ENCODE measurements at places on chromosomes 1 and 21.

GRCh38 chr1:70916034-70916427, 131.6 kb downstream of the PTGER3 start:
- DNase-seq: no peak

- no peak for DNase-seq
These were observed 37.7 kb upstream of the IPO9 start for GRCh38 chr1:201791051-201791778.

GRCh38 chr1:92324784-92325183, 25.9 kb downstream of the RPAP2 start:
- DNase-seq: no peak

GRCh38 chr1:72062584-72062983, 219.8 kb downstream of the NEGR1 start:
- DNase-seq: no peak

DNA sequence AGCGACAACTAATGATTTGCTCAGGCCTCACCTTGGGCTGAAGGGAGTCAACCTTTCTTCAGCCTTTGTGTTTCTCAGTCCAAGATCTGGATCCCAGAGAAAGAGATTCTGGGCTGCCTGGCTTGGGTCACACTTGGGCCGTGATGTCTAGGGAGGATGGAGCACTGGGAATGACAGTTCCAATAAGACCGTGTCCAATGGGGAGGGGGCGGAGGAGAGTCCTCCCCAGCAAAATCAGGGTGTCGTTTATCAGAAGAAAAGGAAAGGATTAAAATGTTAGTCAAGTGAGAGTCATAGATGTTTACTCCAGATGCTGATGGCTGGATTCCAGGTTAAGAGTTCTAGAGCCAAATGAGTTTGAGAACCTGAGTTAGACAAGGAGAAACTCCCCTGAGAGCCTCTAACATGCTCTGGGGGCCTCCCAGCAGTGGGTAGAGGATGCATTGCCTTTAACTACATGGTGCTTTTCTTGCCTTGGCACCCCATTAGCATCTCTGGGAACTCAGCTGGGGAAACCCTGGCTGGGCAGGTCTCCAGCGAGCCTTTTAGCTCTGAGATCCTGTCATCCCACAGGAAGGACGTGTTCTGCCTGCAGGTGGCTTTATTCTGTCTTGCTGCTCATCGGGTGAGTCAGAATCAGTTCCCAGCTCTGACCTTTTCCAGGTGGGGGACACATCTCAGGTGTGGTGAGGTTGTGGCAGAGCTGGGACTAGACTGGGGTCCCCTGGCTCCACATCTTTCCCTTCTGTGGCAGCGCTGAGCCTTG, 22.2 kb downstream of the NIPAL3 start:
- no peak for DNase-seq

DNA sequence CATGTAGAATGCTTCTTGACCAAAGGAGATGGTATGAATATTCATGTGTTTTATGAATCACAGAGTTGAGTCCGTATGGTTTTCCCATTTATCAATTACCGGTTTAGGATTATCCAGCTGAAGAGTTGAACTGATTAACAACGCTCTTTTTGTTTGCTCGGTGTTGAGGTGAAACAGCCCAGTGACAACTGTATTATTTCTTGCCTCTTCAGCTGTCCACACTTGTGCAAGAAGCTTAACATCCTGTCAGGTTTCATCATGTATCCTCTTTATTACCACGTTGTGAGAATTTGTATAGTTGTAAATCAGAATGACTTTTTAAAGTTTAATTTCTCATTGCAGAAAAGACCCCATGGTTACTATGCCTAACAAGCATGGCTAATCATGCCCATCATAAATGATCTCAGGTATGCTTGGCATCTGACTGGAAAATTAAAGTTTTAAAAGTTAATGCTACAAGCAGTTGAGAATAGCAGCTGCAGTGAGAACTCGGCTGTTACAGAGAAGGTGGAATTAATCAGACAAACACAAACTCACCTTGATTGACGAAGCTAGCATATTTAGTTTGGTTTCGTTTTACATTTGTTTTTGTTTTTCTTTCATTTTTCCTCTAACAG, 563.2 kb upstream of the ADGRL2 start:
- no peak for DNase-seq

DNA sequence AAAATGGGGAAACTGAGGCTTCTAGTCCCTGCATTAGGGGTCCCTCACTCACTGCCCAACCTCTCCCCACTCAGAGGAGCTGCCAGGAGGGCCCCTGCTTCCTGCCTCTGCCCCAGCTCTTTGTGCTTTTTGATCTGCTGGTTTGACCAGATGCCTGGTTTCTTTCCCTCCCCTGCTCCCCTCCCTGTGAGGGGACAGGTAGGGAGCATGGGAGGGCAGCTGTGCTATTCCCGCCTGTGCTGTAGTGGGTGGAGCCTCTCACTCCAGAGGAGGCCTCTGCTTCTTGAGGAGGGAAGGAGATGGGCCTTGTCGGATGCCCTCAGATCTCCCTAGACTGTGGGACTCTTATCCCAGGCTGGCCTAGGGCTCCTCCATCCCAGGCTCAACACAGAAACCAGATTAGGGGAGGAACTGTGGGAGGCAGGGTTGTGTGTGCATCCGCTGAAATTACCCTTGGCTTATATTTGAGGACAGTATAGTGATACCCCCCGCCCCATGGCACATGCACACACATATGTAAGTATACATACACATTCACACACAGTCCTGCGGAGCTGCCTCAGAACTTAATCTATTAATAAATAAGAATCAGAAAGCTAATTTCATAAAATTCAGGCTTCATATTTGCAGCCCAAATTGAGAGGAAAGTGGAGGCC, 4.6 kb downstream of the BOLA1 start:
- DNase-seq: no peak

DNA sequence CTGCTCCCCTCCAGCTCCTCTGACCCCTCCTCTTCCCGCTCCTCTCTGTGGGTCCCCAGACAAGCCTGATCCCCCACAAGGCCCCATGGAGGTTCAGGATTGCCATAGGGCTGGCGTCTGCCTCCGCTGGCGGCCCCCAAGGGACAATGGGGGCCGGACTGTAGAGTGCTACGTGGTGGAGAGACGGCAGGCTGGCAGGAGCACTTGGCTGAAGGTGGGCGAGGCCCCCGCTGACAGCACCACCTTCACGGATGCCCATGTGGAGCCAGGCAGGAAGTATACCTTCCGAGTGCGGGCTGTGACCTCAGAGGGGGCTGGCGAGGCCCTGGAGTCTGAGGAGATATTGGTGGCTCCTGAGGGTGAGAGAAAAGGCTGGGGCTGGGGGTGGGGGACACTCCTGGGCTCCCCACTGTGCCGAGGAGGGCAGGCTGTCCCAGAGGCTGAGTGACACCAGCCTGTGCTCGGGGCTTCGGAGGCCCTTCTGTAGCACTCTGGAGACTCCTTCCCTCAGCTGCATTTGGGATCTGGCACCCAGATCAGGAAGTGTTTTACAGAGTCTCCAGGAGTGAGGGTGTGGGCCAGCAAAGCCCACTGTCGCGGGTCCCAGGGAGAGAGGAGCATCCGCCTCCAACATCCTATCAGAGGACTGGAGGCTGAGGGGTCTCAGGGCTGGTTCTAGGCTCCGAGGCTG, 25.9 kb downstream of the IGFN1 start:
- DNase-seq: no peak

DNA sequence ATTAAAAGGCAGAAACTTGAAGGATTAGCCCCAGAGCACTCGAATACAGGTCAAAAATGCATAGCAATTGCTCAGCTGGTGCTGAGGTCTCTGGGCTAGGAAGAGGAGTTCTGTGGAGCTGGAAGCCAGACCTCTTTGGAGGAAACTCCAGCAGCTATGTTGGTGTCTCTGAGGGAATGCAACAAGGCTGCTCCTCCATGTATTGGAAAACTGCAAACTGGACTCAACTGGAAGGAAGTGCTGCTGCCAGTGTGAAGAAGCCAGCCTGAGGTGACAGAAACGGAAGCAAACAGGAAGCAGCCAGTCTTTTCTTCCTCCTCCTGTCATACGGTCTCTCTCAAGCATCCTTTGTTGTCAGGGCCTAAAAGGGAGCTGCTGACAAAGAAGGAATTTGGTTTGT, 233.4 kb upstream of the FGGY start:
- DNase-seq: no peak

DNA sequence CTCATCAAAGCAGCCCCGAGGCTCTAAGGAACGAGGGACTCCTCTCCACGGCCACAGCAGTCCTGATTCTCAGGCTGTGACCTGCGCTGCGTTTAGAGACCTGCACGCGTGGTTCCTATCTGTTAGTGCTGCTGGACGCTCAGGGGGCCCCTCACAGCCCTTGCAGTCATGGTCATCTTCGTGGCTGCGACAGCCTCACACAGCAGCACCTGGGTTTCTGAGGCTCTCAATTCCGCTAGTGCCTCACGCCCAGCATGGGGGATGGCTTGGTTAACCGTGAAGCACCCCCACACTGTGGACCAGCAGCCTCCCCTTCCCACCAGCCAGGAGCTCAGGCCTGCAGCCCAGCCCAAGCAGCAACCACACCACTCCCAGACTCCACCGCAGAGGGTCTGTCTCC, 7.8 kb downstream of the MORN1 start:
- DNase-seq: no peak

DNA sequence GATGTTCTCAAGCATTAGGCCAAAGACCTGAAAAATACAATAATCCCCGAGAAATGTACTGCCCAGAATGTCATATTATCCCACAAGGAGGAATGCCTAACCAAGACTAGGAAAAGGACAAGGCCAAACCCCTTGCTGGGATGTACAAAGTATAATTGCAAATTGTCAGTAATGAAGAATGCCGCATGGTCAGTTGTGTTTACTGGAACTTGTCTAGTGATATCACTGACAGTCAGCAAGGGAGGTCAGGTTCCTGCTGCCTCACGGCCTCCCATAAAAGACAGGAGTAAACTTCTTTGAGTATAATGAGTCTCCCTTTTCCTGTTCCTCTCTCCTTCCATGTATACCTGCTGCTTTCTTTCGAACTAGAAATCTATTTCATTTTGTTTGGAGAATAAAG, 222.8 kb downstream of the RHOU start:
- DNase-seq: no peak

DNA sequence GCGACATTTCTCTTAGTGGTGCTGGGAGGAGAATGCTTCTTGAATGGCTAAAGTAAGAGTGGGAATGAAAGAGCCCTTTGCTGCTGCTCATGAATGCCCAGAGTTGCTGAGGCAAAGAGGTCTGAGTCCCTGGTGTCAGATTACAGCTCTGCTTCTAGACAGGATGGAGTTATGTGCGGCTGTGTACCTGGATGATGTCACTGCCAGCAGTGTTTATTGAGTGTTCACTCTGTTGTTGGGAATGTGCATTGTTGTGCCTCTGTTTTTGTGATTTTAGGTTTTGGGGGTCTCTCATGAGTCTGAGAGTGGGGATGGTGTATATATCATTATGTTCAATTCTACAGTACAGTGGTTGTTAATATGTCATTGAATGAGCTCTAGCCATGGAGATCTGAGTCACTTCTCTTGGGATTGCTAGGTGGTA, 2.7 kb downstream of the CDC14A start:
- DNase-seq: peak; percentile 26

DNA sequence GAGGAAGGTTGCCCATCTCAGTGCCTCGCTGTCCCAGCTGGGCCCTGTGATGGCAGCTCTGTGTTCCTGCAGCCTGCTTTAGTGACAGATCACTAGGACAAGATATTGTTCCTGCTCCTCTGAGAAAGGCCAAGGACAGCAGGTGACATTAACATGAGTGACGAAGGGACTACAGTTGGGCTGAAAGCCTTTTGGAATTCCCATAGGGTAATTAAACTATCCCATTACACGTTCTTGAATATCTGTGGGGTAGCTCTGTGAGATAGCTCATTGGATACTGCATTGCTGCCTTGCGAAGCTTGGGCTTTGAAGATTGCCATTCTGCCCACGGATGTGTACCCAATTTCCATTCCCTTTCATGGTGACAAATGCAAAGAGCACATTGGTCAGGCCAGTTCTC, 78.2 kb upstream of the COA6 start:
- DNase-seq: no peak

DNA sequence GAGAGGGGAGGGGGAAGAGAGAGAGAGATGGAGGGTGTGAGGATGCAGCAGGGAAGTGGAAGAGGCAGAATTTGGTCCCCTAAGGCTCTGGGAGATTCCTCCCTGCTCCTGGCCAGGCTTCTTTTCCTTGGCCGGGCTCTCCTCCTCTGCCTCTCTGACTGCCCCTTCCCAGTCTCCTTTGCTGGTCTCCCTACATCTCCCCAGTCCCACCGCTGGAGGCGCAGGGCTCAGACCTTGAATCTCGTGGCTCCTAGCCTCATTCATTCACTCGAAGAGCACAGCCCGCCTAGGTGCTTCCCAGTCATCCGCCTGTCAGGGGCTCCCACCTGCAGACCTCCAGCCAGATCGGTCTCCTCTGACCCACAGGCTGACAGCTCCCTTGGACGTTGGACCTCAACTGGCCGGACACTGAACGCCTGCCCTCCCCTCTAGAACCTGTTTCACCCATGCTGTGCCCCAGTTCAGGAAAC, 76.5 kb downstream of the VWA5B1 start:
- DNase-seq: peak; percentile 30

- no peak for DNase-seq
These were observed 6.1 kb upstream of the ADAMTS1 start for GRCh38 chr21:26851109-26851944.

- peak; percentile 22 for DNase-seq
These were observed 2.4 kb upstream of the USP33 start for GRCh38 chr1:77762072-77762476.

DNA sequence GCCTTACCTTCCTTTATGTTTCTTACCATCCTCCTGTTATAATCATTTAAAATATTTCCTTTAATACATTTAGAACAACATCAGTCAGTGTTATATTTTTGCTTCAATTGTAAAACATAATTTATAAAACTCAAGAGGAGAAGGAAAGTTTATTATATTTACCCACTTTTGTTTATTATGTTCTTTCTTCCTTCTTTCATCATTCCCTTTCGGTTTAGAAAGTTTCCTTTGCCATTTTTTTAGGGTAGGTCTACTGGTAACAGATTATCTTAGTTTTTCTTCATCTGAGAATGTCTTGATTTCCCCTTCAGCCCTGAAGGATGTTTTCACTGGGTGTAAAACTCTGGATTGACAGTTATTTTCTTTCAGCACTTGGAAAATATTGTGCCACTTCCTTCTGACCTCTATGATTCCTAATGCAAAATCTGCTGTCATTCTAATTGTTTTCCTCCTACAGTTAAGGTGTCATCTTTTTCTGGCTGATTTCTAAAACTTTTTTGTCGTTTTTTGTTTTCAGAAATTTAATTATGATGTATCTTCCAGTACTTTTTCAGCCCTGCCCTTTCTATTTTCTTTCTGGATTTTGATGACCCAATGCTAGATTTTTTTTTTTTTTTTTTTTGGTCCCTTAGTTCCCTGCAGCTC, 25.0 kb downstream of the PTPN22 start:
- no peak for DNase-seq

DNA sequence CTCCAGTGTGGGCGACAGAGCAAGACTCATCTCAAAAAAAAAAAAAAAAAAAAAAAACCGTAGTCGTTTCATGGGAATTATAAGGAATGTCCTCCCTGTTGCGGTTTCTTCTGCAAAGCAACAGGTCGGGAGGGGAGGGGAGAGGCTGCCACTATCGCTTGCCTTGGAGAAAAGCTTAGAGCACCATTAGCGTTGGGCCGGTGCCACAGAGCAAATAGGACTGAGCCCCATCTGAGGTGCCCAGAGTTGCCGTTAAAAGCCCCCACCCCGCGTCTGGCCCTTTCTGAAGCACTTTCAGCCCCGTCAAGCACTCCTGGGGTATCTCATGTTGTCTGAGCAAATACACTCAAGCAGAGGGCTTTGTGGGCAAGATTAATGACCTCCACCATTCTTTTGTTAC, 2.2 kb downstream of the RIPPLY3 start:
- no peak for DNase-seq

GRCh38 chr1:34712007-34712688, 42.7 kb upstream of the GJB5 start:
- DNase-seq: no peak

- DNase-seq: no peak
These were observed 421.3 kb downstream of the NPHP4 start for GRCh38 chr1:5570931-5571330.

GRCh38 chr1:225653463-225654276, 747 bp upstream of the ENAH start:
- peak; percentile 34 for DNase-seq

All from HTR-8/SVneo (cell line).